ENCODE measurements at places on chromosomes 16 and 17.

DNA sequence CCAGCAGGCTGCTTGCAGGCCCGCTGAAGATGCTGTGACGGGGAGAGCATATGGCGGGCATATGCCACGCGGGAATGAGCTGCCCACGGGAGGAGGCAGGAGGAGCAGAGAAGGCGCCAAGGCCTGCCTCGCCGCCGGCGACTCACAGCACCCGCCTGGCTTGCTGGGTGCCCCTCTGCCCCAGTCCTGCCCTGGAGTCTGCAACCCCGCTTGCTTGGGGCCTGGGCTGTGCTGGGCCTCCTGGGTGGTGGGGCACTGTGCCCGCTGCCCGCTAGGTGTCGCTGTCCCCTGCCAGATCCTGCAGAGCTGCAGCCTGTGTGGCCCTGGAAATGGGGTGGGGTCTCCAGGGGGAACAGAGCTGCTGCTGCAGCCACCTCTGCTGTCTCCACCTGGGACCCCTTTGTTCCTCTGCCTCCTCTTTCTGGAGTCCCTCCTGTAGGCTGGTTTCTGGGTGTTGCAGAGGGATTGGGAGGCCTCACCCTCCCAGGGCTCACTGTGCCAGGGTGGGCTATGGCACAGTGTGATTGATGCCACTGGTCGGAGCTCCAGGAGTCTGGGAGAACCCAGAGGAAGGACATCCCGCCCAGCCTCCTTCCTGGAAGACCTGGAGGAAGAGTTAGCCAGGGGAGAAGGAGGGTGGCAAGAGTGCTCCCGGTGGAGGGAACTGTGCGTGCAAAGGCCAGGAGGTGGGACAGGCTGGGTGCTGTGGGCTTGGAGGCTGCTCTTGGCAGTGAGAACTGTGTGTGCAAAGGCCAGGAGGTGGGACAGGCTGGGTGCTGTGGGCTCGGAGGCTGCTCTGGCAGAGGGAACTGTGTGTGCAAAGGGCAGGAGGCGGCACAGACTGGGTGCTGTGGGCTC lies 141.0 kb upstream of the CIBAR2 start:
- DNase-seq: peak; percentile 73

DNA sequence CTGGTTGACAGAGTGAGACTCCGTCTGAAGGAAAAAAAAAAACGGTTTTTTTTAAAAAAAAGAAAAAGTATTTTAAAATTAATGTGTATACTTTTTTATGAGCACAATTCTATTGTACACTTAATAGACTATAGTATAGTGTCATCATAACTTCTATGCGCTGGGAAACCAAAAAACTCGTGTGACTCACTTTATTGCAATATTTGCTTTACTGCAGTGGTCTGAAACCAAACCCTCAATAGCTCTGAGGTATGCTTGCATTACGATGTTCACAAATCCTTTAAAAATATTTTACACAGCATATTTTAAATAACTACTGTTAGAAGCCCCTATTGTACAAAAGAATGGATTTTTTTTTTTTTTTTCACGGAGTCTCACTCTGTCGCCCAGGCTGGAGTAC lies 12.4 kb upstream of the MAP2K6 start:
- DNase-seq: no peak

GRCh38 chr17:3852561-3852960 lies 6.5 kb upstream of the NCBP3 start:
- DNase-seq: no peak

GRCh38 chr17:17424552-17424951 lies 52.2 kb upstream of the MED9 start:
- no peak for DNase-seq

- no peak for DNase-seq
Measured at GRCh38 chr17:43767053-43767712, 8.6 kb upstream of the SOST start.

DNA sequence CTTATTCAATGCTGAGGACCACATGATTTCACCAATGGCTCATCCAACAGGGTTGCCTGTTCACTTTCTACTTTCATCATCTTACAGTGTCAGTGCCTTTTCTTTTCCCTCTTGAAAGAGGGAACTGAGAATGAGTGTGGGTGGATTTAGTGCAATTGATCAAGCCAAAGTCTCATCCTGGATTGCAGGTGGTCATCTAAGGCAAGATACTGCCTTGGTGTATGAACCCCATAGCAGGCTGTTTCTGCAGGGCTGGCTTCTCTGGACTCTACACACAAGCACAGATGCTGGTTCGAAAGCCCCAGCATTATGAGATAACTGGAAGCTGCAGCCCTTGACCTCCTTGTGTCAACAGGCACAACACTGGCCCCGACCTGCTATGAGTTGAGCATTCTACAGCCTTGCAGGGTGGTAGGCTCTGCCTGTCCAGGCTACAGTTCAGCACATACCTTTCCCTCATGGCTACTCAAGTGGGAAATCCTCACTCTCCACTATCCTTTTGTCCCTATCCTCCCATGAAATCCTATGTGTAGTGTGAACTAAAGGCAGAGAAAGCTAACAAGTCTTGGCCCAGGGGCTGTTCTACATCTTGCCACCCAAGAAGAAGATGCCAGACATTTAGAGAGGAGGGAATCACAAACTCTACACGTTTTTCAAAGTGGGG lies 358.7 kb downstream of the SLC39A11 start:
- DNase-seq: no peak

GRCh38 chr17:10360578-10360977 lies 12.2 kb downstream of the MYH13 start:
- no peak for DNase-seq

- DNase-seq: no peak
Measured at GRCh38 chr17:14428648-14429029, 127.8 kb downstream of the HS3ST3B1 start.

GRCh38 chr17:67020293-67020766 lies 24.0 kb upstream of the CACNG1 start:
- DNase-seq: no peak

GRCh38 chr16:87604634-87605111 lies 2.4 kb downstream of the JPH3 start:
- no peak for DNase-seq

GRCh38 chr17:63519972-63520882 lies 2.9 kb upstream of the KCNH6 start:
- no peak for DNase-seq

- no peak for DNase-seq
Measured at GRCh38 chr16:73434621-73435020, 386.7 kb upstream of the ZFHX3 start.

DNA sequence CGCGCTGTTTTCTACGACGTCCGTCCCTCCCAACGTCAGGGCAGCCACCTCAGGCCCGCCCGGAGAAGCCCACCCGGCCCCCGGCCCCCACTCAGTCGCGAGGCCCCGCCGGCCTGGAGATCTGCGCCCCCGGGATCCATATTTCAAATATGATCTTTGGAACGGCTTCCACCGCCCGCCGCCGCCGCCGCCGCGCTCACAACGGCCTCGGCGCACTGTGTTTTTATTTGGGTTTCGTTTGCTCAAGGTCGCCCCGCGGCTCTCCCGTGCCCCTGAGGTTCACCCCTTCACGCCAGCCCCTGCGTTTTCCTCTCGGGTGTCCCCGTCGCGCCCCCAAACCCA lies 4.2 kb upstream of the CBX4 start:
- no peak for DNase-seq

DNA sequence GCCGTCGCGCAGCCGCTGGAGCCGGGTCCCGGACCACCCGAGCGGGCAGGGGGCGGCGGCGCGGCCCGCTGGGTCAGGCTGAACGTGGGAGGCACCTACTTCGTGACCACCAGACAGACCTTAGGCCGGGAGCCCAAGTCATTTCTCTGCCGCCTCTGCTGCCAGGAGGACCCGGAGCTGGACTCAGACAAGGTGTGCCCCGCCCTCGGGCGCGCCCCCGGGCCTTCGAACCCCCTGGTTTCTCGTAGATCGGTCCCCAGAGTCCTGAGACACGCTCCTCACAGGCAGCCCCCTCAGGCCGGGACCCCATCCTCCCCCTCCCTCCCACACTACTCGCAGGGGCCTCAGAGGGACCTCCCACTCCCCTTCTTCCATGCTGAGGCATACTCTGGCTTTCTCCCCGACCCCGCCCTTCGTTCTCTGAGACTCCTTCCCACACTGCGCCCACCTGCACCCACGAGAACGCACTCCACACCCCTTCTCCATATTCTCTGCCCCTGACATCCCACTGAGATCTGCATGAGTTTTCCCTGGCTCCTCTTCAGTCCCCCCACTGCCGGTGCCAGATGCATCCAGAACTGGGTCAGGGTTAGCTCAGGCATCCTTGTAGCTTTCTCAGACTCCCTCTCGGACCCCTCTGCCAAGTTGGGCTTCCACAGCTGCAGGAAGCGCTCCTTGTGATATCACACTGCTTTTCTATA lies 523 bp downstream of the KCTD2 start:
- DNase-seq: peak; percentile 50

DNA sequence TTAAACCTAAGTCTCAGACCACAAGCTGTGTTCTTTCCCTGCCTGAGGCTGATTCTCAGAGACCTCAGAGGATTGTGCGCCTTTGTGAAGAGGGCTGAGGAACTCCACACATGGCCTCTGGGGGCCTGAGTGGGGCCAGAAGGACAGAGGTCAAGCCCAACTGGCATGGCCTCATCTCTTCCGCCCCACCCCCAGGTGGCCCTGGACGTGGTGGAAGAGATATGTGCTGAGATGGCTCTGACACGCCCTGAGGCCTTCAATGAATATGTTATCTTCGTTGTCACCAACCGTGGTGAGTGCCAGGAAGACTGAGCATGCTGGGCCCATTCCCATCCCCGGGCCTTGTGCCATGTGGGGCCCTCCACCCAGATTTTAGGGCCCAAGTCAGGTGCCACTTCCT lies 20.1 kb upstream of the ALKBH5 start:
- no peak for DNase-seq

DNA sequence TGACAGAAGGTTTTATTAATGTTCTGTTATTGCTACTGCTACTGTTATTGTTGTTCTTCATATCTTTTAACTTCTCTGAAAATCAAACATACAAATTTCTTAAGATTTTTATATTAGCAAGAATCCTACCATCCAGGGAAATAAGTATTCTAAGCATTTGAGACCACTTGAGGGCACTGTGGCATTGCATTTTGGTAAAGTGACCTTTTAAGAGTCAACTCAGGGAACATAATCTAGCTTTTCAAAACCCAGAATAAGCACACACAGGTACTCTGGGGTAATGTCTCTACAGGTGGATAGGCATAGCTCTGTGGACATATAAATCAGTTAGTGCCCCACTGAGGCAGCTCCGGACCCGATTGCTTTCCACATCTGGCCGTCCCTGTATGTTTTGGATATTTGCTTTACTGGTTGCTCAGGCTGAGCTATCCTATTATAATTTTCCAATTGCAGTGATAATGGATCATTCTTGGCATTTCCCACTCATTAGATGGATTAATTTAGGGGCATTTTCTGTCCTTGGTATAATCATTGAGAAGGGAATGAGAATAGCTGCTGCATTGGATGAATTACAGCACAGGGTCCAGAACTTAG lies 1425.1 kb upstream of the CDH8 start:
- DNase-seq: no peak

DNA sequence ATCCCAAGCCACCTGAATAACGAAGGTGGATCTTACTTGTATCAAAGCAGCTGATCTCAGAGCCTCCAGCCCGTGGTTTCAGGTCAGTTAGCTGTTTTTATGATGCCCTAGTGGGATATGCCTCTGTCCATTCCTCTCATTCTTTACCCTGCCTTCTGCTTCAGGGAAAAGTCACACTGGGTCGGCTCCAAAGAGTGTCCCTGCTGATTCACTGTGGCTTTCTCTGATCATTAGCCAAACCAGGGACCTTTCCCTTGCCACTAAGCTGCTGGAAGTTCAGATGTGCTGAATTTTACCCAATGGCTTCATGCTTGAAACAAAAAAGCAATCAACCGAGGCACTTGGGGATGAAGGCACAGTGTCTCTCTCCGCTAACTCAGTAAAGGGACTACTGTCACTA lies 170.2 kb upstream of the SALL1 start:
- DNase-seq: no peak

GRCh38 chr16:84299734-84300440 lies 5.2 kb downstream of the WFDC1 start:
- no peak for DNase-seq

DNA sequence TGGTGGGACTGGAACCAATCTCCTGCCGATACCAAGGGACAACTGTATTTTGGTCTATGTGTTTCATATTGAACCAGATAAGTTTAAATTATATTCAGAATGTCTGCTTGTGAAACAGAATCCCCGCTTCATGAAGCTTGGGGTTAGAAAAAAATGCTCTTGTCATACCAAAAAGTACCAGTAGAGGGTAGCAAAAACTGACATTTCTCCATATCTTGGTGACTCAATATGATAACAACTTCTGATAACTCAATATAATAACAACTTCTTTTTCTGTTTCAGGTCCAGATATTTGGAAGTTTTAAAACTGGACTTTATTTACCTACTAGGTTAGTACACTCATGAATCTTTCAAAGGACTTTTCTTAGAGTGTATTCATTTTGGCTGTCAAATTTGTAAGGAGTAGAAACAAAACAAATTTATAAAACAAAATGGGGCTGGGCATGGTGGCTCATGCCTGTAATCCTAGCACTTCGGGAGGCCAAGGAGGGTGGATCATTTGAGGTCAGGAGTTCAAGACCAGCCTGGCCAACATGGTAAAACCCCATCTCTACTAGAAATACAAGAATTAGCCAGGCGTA lies 52.3 kb upstream of the ADCY7 start:
- DNase-seq: no peak

GRCh38 chr17:71900621-71901229 lies 220.1 kb upstream of the SOX9 start:
- DNase-seq: no peak

- DNase-seq: no peak
Measured at GRCh38 chr17:61294286-61294685, 105.4 kb upstream of the TBX2 start.

DNA sequence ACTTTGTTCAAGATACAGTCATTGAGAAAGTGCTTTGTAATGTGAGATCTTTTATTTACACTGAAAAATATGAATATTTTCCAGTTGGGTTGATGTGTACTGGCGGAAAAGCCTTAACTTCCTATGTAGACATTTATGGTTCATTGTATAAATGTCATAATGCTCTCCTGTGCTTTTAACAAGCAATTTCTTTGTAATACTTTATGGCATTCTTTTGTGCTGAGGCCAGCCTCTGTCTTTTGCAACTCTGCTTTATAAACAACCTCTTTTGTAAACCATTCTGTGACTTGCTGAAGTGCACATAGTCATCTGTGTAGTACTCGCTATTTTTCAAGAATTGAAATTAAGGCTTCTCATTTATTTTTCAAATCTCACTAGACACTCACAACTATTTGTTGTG lies 291.2 kb downstream of the CDH11 start:
- DNase-seq: no peak

DNA sequence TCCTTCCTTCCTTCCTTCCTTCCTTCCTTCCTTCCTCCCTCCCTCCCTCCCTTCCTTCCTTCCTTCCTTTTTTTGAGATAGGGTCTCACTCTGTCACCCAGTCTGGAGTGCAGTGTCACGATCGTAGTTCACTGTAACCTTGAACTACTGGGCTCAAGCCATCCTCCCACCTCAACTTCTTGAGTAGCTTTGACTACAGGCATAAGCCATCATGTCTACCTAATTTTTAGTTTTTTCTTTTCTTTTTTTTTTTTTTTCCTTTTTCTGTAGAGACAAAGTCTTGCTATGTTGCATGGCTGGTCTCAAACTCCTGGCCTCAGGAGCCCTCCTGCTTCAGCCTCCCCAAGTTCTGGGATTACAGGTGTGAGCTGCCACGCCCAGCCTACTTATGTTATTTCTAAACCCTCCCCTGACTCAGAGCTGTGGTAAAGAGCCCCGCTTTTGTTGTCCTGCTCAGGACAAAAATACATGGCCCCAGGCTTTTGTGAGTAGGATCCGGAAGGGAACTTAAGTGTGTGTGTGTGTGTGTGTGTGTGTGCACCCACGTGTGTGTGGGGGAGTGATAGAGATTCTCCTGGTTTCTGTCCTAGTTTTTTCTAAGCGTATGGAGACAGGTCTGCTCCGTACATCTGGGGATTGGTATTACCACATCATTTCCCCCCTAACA lies 67.1 kb downstream of the PRKCB start:
- no peak for DNase-seq

All from activated T-cell treated with anti-CD3 and anti-CD28 coated beads, Interleukin-2, amount 50 U/mL, for 1 hour (primary cell).